ENCODE measurements at places on chromosomes 6 and 20.

- no peak for DNase-seq
These were observed 11.2 kb upstream of the PCMTD2 start for GRCh38 chr20:64244281-64244805.

DNA sequence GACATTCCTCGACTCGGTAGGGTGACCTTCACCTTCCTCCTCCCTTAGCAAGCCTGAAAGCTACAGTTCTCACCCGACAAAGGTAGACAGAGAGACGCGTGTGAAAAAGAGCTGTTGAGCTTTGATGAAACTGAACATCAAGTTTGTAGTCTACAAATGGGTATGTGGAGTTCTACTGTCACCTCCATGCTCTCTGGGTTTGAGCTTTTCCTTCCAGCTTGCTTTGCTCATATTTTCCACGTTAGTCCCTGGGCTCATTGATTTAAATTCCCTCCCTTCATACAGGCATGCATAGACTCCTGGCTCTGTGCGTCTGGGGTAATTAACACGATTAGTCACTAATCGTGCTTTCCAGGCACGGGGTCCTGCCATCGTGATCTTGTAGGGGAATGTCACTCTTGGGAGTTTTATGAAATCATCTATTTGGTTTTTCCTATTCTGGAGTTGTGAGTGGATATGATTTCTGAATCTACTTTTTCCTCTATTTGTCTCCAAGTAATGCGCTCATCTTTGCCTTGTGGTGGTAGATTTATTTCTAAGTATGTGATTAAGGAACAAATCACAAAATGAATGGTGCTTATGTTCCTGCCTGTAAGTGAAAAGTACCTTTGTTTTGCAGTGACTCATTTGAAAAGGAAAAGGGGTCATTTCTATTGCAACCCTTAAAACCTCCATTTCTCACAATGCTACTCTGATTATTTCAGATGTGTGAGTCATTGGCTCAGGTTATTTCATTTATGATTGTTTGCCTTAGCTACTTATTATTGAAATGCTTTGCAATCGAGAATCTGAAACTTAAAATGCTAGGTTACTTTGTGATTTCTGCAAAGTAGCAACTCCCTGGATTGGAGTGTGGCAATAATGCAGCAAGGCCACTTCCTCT, 154.6 kb downstream of the ZDHHC14 start:
- no peak for DNase-seq

DNA sequence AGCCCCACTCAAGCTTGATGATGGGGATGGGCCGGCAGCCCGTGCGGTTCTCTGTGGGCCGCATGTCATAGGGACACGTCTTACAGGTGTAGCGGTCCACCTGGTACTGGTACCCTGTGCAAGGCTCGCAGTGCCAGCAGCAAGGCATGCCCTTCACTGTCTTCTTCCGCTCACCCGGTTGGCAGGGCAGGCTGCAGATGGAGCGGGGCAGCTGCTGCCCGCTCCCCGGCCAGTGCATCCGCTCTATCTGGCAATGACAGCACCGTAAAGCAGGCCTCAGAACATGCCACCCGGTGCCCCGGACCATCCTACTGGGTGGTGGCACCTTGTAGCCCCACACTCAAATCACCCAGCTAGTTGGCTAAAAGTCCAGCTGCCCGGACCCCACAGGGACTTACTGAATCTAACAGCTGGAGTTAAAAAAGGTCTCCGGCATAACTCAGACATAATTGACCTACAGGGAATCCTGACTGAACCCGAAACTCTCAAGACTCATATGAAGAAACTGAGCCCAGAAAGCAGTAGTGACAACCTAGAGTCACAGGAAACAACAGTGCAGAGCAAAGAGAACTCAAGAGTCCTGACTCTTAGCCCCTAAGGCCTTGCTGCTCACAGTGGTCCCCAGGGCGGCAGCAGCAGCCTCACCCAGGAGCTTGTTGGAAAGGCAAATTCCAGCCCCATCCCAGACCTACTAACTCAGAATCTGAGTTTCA, 109.4 kb downstream of the GRM4 start:
- DNase-seq: no peak

DNA sequence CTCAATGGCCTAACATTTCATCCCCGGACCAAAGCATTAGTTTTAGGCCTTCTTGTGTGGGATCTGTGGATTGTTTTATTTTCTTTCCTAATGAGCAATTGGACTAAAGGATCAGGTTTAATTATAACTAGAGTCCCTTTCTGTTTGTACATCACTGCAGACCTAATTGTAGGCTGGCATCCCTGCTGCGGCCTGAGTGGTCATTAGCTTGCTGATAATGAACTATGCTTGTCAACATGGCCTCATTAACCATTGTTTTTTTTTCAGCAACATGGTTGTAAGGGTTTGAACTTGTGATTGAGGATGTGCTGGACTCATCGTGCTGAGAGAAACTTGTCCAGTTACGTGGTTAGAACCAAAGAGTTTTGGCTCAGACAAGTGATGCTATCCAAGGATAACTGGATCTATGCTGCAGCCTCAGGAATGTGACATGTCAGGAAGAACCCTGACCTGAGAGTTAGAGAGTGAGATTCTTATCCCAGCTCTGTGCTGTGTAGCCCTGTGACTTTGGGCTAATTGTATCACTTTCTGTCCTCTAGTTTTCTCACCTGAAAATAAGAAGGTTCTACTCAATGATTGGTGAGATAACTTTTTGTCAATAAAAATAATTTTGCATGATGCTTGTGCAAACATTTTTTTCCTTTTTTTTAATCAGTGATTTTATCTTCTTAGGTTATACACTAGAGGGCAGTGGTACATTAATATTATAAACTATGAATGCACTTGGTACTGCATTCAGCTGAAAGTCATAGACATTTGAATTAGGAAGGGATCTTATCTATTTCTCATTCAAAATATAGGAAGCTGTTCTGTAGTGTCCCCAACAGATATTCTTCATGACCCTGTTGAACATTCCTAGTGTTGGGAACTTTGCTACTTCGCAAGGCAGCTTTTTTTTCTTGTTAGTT, 140.9 kb downstream of the RNF144B start:
- no peak for DNase-seq

GRCh38 chr6:145206247-145206907, 528.9 kb downstream of the EPM2A start:
- no peak for DNase-seq

DNA sequence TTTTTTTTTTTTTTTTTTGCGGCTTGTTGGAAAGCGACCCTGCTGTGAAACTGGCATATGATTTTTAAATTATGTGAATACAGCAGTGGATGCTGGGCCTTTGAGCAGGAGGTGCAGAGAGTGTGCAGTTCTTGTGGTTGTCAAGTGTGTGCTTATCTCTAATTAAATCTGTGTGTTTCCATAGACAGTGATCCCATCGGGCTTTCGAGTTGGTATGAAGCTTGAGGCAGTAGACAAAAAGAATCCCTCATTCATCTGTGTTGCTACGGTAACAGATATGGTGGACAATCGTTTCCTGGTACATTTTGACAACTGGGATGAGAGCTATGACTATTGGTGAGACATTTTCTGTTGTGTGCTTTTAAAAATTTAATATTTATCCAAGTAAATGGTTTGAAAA, 52.4 kb downstream of the L3MBTL3 start:
- DNase-seq: no peak

Measured in effector CD4-positive, alpha-beta T cell (primary cell).